ENCODE measurements at places on chromosomes 4 and X.

GRCh38 chrX:101617211-101618191, at the start of gene ARMCX6:
TSS of gene ARMCX6 (minus strand) at chrX:101618000. CDS start at chrX:101616620, 1,380 bp downstream.
- peak; percentile 83 for DNase-seq

- no peak for DNase-seq
Observed at GRCh38 chrX:40571600-40571999, 9.2 kb upstream of the ATP6AP2 start.

GRCh38 chr4:36332782-36333131, 51.3 kb downstream of the DTHD1 start:
- DNase-seq = no peak

- DNase-seq = no peak
Observed at GRCh38 chrX:124475358-124475757, 129.0 kb downstream of the SH2D1A start.

GRCh38 chrX:9578083-9578779, 113.4 kb downstream of the TBL1X start:
- no peak for DNase-seq

DNA sequence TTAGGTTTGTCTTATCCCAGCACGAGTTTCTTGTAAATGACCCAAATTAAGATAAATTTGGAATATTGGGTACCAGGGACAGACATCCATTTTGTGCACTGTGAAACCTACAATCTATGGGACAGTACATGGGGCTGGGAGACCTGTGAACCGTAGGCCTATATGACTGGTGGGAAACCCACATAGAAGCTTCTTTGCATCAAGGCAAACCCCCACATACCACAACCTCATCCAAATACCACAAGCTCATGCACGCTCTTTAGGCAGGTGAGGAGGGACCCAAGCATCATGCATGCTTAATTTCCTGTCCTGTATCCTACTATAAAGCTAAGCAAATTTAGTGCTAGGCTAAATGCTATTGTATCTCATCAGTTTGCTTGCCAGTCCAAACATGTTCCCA, 47.8 kb downstream of the NIPAL1 start:
- DNase-seq = peak; percentile 53

GRCh38 chr4:7769396-7770223, 170.1 kb downstream of the AFAP1 start:
- DNase-seq = no peak

DNA sequence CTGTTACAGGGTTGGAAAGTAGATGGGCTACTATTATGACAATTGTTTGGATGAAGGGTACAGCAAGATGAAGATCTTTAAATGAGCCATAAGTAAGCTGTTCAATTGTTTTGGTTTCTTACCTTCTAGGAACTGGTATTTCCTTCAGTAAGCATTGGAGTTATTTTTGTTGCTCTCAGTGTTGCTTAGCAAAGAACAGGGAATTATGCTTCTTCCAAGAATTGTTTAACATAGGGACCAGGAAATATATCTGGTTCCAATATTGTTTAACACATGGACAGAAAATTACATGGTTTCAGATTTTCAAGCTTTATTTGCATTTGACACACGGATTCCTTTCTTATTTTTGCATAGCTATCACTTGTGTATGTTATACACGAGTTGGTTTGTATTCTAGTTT, 1999.0 kb downstream of the ARAP2 start:
- no peak for DNase-seq

DNA sequence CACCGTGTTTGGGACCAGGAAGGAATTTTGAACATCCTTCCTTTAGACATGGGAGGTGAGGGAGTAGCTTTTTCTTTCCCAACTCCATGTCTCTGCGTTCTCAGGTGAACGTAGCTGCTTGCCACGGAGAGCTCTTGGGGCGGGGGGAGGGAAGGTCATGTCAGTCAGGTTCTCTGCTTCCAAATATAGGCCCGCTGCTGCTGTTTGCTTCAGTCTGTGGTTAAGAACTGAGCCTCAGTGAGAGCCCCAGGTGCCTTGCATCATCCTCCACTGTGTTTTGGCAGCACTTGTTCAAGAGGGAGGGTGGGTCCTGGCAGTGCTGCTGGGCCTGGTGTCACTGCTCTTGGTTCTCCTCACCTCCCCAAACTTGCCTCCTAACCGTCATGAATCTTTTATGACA, 46.5 kb downstream of the HADH start:
- peak; percentile 84 for DNase-seq

DNA sequence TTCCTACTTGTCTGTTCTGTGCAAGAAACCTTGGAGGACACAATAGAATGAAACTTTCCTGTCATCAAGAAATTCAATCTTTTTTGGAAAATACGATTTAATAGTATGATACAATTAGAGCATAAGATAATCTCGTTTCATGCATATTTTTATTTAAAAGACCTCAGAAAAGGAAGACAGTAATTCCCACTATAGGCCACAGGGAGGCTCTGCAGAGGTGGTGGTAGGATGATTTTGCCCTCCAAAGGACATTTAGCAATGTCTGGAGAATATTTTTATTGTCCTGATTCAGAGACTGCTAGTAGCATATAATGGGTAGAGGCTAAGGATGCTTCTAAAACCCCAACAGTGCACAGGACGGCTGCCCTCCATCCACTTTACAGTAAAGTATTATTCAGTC, 68.7 kb downstream of the PAK3 start:
- DNase-seq = no peak

DNA sequence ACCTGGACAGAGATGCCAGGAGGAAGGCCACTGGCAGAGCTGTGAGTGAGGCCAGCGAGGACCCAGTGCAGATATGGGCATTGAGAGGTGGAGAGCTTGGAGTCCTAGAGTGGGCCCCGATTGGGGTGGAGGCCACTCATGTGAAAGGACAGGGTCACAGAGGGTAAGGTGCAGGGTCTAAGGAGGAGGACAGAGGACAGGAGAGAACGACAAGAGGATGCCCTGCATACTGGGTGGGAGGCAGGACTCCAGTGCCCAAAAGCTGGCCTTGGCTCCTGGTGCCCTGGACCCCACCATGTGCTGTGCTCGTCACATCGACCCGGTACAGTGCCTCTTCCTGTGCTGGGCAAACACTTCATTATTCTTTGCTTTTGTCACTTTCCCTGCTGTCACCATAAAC, 66.7 kb downstream of the NAT8L start:
- DNase-seq = no peak

DNA sequence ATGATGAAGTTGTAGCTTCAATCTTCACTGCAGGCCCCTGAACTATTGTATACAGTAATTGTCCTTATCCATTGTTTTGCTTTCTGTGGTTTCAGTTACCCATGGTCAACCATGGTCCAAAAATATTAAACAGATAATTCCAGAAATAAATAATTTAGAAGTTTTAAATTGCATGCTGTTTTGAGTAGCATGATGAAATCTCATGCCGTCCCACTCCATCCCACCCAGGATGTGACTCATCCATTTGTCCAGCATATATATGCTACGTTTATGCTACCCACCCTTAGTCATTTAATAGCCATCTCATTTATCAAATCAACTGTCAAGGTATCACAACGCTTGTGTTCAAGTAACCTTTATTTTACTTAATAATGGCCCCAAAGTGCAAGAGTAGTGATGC, 34.5 kb downstream of the IQCM start:
- DNase-seq = no peak

- DNase-seq = no peak
Observed at GRCh38 chr4:68732653-68733466, 62.4 kb upstream of the UGT2B15 start.

DNA sequence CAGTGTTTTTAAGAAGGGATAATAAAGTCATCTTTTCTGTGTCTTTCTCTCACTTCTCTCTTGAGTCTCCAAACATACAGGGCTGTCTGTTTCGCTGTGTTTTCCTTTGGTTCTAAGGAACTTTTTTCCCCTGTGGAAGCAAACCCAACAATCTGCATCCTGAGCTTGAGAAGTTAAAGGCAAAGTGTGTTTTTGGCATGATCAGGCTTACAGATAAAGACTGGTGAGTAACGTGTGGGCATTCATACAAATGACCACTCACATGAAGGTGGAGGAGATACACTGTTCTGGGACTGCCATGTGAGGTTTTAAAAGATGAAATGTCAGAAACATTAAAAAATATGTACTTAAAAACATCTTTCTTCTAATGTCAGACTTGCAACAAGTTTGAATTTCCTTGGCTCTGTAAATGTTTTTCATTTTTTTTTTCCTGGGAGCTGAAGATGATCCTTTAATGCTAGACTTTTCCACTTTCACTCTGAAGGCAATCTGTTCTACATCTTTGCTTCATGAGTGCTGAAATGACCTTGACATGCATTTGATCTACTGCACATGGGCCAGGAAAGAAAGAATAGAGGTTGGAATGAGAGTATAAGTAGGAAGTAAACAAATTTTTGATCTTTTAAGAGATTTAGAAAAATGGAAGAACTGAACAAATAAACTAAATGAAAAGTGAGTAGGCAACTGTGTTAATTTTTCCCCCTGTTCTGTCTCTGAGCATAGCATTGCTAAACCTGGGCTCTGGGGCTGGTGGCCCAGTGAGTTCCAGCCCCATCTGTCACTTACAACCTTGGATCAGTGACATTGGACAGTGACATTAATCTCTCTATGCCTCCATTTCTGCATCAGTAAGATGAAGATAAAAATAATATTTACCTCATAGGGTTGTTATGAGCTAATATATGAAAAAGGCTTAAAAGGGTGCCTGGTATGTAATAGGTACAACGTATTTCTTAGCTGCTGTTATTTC, 151.1 kb upstream of the TBC1D9 start:
- no peak for DNase-seq

- peak; percentile 25 for DNase-seq
Observed at GRCh38 chr4:112735474-112735951, 98.6 kb downstream of the LARP7 start.

DNA sequence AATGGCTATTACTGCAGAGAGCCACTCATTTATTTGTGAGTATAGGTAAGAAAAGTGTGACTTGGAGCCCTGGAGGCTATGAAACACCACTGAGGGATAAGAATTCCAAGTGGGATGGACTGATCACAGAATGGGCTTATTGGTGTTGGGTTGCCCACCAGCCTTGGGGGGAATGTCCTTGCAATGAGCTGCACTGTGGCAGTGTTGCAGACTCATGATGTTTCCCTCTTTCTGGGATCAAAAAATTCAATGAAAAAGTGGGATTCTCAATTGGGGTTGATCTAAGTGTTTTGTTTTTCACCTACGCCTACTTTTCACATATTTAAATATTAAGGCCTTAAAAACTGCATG, 1024.5 kb upstream of the PCDH10 start:
- no peak for DNase-seq

DNA sequence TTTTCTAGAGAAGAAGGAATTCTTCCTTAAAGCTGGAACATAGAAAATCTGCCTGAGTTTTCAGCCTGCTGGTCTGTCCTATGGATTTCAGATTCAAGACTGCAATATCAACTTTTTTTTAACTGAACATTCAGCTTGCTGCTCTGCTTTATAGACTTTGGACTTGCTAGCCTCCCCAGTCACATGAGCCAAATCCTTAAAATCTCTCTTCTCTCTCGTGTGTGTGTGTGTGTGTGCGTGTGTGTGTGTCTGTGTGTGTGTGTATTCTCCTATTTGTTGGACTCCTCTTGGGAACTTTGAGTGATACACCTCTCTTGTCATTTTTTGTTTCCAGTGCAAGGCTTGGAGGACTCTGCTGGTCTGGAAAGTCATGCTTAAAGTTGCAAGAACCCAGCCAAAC, 6.8 kb upstream of the TBC1D19 start:
- DNase-seq = no peak

DNA sequence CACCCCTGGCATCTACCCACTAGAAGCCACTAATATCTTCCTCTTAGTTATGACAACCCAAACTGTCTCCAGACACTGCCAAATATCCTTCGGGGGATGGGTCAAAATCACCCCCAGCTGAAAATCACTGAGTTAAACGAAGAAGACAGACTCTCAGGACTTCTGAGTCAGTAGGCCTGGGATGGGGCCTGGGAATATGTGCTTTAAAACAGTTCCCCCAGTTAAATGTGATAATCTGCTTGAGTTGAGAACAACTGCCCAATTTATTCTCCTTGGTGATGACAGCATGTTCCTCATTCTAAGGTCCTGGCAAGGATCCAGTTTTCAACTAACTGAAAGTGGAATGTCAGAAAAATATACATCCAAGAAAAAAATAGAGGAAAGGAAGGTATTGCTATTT, 52.4 kb downstream of the CBLL2 start:
- no peak for DNase-seq

- no peak for DNase-seq
Observed at GRCh38 chr4:124973716-124974115, 261.2 kb upstream of the ANKRD50 start.

GRCh38 chr4:86358257-86358656, 1.6 kb downstream of the MAPK10 start:
- DNase-seq = no peak

GRCh38 chr4:73193659-73194058, 64.9 kb downstream of the ANKRD17 start:
- DNase-seq = no peak

GRCh38 chrX:65679071-65679540, 11.7 kb downstream of the MSN start:
- DNase-seq = no peak

GRCh38 chr4:183430317-183430993, 14.0 kb upstream of the CDKN2AIP start:
- DNase-seq = peak; percentile 57

DNA sequence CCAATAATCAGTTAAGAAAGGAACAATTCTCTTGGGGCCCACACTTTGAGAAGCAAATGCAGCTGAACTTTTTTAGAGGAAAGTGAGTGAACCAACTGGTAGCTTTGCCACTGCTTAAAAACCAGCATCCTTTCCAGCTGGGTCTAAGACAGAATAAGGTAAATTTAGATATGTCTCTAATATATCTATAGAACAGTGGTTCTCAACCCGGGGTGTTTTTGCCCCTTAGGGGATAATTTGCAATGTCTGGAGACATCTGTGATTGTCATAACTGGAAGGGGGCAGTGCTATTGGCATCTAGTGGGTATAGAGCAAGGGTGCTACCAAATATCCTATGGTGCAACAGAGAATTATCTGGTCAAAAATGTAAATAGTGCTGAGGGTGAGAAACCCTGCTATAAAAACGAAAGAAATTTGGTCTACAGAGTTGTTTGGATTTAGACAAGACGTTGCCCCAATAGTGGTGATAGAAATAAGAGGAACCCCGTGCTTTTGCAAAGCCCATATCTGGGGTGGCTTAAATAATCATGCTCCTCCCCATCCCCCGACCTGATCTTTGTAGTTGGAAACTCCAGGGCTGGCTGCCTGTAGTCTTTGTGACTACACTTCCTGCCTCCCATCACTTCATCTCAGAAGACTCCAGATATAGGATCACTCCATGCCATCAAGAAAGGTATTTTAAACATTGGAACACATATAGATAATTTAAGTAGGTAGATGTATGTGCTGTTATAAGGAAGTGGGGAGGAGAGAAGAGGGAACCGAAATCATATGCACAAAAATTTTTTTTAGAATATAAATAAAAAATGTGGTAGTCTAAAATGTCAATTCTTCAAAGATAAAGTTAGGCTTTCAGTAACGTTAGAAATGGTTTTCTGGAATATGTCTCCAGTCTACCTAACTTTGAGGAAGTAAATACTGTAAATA, at the start of gene TLR7:
TSS of gene TLR7 (plus strand) at position 622 of the 927 bp plus-strand sequence. CDS start 507 bp downstream, outside the sequence.
- no peak for DNase-seq
